ENCODE measurements at places on chromosomes 4 and X.

DNA sequence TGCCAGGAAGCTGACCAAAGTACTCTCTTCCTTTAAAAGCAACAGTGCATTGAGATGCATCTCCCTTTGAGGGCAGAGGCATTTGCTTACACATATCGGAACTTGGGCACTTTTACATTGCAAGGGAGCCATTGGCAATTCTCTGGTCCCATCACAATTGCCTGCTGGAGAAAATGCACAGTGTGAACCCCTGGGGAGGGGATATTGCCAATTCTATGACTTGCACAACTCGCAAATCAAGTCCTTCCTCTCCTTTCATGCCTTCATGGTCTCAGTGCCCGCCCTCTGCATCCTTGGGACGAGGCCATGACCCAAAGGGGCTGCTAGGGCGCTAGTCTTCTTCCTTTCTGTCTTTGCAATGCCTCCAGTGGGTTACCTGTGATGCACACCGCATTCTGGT is 14.9 kb upstream of the PDZD4 start:
- DNase-seq: no peak

DNA sequence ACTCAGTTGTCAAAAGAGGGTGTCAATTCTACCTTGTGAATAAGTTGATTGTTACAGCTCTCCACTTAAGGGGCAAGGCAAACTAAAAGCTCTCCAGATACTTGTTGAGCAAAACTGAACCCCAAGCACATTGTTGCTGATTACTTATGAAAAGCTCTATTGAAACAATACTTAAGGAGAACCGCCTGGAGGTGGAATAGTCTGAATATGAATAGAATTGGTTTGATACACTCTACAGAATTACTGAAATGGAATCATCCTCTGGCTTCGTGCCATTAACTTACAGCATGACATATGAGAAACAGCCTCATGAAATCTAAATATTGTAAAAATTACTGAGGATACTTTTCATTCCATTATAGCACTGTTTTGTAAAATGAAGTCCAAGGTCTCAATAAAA is 127.0 kb upstream of the SH3RF1 start:
- DNase-seq: no peak

- no peak for DNase-seq
Measured at GRCh38 chr4:89753601-89754066, 83.3 kb downstream of the SNCA start.

DNA sequence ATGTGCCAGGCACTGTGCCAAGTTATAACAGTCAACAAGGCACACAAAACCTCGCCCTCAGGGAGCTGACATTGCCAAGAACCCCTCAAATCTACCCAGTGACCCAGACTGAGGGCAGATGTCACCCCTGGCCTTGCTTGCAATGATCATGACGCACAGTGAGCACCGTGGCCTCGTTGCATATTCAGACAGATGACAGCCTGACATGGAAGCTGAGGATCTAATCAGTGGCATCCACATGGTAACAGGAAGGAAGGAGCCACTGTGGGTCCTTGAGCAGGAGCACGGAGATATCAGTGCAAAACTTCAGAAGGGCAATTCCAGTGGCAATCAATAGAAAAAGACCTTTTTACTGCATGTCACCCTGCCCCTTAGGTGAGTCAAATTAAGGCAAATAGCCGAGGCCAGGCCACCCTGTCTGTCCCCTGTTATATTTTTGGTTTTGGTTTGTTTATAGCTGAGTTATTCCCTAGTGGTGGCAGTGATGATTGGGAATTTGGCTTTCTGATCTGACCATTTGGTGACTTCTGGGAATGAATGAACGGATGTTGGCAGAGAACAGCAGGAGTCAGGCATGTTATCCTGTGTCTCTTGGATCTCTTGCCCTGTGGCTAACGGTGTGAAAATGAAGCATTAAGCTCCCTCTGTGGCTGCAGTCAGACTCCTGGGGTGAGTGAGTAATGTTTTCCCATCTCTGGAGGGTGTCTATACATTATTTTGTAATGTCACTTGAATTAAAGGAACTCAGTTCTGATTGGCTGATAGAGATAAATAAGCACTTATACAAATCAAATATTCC is 20.4 kb downstream of the WDR13 start:
- no peak for DNase-seq

DNA sequence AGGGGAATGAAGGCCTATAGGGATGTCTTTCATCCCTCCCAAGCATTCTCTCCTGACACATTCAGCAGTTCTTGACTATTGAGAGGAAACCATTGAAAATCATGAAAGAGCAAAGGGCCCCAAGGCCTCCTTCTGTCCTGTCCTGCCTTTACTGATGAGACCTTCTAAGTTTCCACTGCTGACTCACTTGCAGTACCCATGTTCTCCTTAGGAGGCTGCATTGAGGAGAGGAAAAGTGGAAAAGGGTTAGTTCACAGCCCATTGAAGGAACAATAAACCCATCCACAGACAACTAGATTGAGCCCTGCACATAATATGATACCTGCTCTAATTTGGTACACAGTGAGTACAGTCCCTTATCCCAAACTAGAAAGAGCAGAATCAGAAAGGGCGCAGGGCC is 115.1 kb upstream of the PNPLA4 start:
- DNase-seq: no peak

GRCh38 chr4:10612476-10612875 is 72.1 kb downstream of the CLNK start:
- DNase-seq: no peak

- DNase-seq: no peak
Measured at GRCh38 chrX:132751063-132751690, 207.3 kb downstream of the HS6ST2 start.

GRCh38 chr4:141132072-141132708 is 1.1 kb downstream of the RNF150 start:
- DNase-seq: peak; percentile 10

- no peak for DNase-seq
Measured at GRCh38 chr4:152232271-152232670, 303.6 kb downstream of the FBXW7 start.

GRCh38 chrX:134482371-134482770 is 22.4 kb downstream of the HPRT1 start:
- DNase-seq: no peak

- DNase-seq: peak; percentile 25
Measured at GRCh38 chrX:66030505-66031317, 9.2 kb downstream of the VSIG4 start.

- peak; percentile 31 for DNase-seq
Measured at GRCh38 chrX:118872102-118872566, 48.5 kb downstream of the ZCCHC12 start.

- DNase-seq: no peak
Measured at GRCh38 chr4:41734371-41734770, 14.2 kb downstream of the PHOX2B start.

- no peak for DNase-seq
Measured at GRCh38 chrX:123740536-123740935, 7.7 kb upstream of the THOC2 start.

GRCh38 chr4:60223208-60223923 is 976.8 kb upstream of the ADGRL3 start:
- DNase-seq: no peak

GRCh38 chr4:113064244-113064643 is 14.8 kb downstream of the ANK2 start:
- no peak for DNase-seq

GRCh38 chrX:154727871-154728270 is 23.0 kb downstream of the GAB3 start:
- DNase-seq: peak; percentile 47

DNA sequence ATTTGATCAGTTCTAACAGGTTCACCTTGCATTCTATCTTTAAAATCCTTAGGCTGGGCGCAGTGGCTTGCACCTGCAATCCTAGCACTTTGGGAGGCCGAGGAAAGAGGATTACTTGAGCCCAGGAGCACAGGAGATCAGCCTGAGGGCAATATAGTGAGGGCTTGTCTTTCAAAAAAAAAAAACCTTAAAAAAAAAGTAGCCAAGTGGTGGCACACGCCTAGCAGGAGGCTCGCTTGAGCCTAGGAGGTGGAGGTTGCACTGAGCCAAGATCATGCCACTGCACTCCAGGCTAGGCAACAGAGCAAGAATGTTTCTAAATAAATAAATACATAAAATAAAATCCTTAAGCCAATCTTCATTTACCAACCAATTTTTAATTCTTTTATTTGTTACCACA is 75.6 kb downstream of the PRSS12 start:
- no peak for DNase-seq

GRCh38 chr4:85459736-85460135 is 15.2 kb upstream of the ARHGAP24 start:
- peak; percentile 24 for DNase-seq

DNA sequence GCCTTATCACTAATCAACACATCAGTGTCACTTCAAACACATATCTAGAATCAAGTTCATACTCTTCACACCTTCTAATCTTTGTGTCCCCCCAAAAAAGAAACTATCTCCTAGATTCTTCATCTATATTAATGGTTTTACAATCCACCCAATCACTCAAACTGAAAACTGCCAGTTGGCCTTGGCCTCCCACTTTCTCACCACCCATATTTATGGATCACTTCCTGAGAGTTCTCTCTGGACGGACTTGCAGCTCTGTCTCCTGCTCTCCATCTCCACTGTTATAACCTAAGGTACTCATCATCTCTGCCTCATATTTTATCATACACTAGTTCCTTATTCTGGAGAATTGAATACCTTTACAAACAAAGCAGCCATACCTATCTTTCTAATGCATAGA is 106.1 kb upstream of the ATOH1 start:
- DNase-seq: no peak

- no peak for DNase-seq
Measured at GRCh38 chr4:165877286-165877685, 4.2 kb downstream of the TLL1 start.

DNA sequence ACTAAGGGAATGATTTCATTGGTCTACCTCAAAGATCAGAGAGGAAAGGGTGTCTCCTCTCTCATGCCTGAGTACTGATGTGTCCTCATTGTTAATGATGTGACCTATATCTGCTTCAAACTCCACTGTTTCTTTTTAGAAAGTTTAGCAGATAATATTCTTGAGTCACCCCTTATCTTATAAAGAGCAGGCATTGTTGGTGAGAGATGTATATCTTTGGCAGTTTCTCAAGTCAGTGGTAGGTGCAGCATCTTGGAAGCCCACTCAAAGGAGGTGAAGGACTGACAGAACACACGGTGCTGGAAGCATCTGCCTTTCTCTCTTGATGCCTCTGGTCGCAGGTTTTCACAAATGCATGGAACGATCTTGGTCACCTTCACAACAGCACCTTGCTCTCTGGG is 71.2 kb downstream of the ZNF518B start:
- DNase-seq: no peak

- peak; percentile 14 for DNase-seq
Measured at GRCh38 chrX:115642895-115643530, 82.0 kb downstream of the PLS3 start.

DNA sequence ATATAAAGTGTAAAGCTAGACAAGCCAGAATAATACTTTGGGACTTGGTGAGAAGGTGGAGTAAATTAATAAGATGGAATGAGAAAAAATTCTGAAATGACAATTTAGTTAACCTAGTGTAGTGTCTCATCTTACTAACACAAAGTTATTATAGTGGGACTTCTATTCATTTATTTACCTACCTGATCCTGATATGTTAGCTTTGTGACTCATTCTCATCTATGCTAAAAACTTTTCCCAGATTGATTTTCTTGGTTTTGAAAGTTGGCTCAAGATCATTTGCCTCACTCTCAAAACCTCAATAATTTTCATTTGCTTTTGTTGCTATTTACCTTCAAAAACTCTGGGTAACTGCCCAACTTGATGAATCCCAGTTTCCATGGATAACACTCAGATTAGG is 698.6 kb downstream of the SH3BGRL start:
- DNase-seq: no peak

DNA sequence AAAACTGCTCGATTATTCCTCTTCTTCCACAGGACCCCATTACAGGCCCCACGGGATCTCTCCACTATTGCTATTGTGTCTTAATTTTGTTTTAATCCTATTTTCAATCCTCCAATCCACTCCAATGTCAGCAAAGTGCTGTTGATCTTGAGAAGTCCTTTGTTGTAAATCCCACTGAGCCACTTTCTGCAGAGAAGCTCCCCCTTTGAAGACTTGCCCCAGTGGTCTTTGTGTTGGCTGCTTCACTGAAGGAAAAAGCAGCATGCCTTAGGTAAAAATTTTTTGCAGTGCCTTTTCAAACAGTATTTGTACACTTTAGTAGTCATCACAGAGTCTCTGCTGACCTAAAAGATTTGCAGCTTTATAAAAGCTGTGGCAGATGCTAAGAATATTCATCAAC is 252.0 kb upstream of the SLC7A11 start:
- no peak for DNase-seq

DNA sequence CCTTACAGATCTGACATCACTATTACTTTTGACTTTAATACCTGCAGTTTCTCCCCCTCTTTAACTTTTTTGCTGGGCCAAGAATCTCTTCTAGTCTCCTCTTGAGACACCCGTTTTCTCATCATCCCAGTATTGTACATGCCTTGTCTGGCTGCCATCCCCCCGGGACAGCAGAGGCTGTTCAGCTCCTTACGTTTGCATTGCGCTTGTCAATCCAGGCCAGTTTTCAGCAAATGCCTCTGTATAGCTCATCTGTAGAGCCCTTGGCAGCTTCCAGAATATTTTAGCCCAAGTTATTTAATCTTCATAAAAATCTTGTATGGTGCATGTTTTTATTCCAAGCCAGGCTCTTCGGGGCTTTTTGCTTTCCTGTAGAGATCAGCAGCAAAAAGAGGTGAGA is 22.3 kb upstream of the HOPX start:
- no peak for DNase-seq

GRCh38 chr4:186150926-186151325 is 40.4 kb upstream of the CYP4V2 start:
- DNase-seq: no peak

Data from transverse colon (tissue), 4 donors.